ENCODE measurements at places on chromosomes 6 and 20.

- no peak for DNase-seq
These were observed 396.9 kb downstream of the ZFAND3 start for GRCh38 chr6:38216451-38216850.

- peak; percentile 68 for DNase-seq
These were observed 165.8 kb upstream of the CITED2 start for GRCh38 chr6:139540276-139540675.

DNA sequence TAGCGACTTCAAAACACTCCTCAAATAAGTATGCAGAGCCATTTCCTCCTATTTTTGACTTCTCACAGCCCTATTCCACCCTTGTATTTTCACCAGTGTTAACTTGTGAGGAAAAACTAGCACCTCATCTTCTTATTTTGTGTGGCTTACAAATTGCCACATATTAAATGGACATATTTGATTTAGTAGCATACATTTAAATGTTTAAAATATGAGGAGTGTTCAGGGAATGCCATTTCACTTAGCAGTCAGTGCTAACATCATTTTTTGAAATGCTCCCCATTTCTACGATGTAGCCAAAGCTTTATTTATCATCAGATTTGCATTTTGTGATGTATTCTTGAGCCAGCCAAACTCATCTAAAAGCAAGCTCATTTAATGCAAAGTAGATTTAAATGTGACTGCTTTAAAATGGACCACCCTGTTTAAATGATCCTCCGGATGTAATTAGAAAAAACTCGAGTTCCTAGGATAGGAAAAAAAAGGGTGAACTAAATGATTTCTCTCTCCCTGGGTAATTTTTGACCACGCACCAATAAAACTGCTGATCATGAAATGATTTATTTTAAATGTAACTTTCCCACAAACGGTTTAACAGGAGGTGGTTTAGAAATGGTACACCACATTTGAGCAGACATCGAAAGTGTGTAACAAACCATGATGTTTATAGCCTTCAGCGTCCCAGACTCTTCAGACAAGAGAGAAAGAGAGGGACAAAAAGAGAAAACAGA, 172.6 kb downstream of the CD83 start:
- DNase-seq = no peak

- no peak for DNase-seq
These were observed 3.5 kb downstream of the GNMT start for GRCh38 chr6:42963855-42964605.

GRCh38 chr6:129638055-129638684, 71.8 kb downstream of the ARHGAP18 start:
- DNase-seq = no peak

DNA sequence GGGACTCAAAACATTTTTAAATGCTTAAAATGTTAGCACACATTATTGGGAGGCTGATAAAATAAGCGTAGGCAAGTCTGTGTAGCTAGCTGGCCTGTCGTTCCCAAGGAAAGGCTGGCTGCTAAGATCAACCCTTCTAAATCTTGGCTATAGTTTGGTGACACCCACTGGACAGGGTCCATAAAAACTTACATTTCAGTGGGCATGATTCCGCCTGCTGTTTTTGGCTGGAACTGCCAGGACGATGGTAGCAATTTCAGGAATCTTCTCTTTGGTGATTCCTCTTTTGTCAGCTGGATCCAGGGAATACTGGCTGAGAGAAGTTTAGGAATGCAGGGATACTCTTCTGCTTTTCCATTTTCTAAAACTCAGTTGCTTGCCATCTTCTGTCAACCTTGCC, 162.2 kb downstream of the NKAIN2 start:
- no peak for DNase-seq

DNA sequence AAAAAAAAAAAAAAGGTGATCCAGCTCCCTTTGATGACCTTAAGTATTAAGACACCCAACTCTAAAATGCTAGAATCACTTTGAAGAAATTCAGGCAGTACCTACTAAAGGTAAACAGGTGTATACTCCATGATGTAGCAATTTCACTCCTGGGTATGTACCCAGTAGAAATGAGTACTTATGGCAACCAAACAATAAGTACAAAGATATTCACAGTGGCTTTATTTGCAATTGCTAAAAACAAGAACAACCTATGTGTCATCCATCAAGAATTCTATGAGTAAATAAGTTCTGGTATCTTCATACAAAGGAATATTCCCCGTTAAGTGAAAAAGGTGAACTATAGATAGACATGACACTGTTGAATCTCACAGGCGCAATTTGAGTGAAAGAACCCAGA, 29.4 kb downstream of the MDGA1 start:
- DNase-seq = no peak

DNA sequence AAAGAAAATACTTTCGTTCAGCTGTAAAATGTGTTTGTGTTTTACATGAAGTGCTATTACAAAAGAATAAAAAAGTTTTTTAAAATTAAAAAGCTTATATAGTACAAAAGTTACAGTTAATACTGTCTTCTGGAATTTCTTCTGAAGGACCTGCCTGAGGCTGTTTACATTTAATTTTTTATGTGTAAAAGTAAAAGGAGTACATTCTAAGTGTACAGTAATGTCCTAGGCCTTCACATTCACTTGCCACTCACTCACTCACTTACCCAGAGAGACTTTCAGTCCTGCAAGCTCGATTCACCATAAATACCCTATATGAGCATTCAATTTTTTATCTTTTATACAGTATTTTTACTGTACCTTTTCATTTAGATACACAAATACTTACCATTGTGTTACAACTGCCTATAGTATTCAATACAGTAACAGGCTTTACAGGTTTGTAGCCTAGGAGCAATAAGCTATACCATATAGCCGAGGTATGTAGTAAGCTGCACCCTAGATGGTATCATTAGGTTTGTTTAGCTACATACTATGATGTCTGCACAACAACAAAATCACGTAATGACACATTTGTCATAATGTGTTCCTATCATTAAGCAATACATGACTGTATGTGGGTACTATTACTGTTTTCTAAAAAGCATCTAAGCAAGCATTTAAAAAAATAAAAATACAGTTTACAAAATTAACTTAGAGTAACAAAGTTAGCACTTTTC, 33.0 kb downstream of the RNF146 start:
- no peak for DNase-seq

GRCh38 chr20:38242848-38243708, 17.5 kb downstream of the KIAA1755 start:
- DNase-seq = no peak

- no peak for DNase-seq
These were observed 61.5 kb upstream of the UNC93A start for GRCh38 chr6:167229586-167229985.

DNA sequence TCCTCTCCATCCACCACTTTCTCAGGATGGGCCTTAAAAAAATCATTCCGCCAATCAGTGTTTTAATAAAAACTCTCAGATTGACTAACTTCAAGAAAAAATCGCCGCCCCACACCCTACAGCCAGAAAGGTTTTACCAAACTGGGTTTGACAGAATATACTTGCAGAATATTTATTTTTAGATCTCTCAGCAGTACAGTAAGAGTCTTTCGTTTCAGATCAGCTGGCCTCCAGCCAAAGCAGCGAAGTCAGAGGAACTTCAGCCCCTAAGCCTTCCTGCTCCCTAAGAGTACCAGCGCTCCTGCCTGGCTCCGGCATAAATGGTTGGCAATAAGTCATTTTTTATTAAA, 24.7 kb downstream of the TBC1D7 start:
- DNase-seq = no peak

DNA sequence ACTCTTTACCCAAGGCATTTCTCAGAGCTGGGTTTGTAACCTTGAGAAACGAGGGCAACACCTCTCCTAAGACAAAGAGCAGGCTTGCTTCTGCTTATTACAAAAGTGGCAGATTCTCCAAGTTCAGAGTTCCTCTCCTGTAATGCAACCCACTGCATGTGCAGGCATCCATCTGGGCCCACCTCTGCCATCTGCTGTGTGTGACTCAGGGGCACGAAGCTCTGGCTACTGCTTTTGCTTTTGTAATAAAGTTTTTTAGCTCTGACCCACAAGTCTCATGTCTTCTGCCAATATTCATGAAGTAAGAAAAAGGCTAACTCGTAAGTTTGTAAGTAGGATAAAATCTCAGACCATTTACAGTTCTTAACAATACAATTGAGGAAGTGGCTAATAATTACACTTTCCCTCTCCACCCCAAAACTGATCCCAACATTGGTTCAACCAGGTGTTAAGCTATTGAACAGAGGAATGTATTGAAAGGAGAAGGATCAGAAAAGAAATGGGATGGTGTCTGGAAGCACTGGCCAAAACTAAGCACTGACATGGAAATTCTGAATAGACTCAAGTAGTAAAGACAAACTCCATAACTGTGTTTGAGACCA, 51.7 kb upstream of the SMLR1 start:
- DNase-seq = no peak

DNA sequence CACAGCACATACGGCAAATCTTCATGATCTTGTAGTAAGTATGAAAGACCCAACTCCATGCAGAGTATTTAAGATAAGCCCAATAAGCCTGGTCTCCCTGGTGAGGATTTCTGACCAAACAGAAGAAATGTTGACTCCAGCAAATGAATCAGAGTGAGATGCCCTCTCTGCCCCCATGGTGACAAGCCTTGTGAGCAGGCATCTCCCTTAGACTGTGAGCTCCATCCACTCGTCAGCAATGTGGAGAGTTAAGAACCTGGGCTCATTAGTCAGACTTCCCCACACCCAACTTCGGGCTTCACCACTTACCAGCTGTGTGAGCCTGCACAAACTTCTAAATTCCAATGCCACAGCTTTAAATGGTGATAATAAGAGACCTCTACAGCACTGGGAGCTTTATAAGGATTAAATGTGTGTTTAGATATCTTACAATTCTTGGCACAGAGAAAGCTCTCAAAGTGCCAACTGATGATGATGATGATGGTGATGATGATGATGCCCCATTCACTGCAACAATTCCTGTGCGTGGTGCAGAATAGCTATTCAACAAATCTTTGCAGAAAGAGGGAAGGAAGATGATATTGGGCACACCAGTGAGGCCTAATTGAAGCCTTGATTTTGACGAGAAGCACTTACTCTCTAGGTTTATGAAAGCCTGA, 253.4 kb upstream of the TAB2 start:
- no peak for DNase-seq

GRCh38 chr6:41269166-41269565, 17.3 kb downstream of the TREM1 start:
- no peak for DNase-seq

- DNase-seq = peak; percentile 83
These were observed 138.9 kb downstream of the TMEM242 start for GRCh38 chr6:157184202-157185015.

DNA sequence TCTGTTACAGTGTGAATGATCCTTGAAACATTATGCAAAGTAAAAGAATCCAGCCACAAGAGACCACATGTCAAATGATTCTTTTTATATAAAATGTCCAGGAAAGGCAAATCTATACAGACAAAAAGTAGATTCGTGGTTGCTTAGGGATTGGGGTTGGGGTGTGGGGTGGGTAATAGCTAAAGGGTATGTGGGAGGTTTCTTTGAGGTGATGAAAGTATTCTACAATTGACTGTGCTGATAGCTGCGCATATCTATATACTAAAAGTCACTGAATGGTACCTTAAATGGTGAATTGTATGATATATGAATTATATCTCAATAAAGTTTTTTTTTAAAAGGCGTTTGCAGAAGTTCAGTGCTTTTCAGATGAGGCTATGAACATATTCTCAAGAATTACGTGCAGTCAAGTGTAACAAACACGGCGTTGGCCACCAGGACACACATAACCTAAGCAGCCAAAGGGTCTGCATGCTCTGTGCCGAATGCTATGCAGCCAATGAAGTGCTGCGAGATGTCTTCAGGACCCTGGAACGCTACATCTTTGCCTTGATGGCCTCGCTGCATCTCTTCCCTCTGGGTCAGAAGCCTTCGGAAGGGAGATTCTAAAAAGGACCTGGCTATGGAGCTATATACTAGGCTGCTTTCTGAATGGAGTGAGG, 96.9 kb downstream of the SCML4 start:
- DNase-seq = no peak

- no peak for DNase-seq
These were observed 364.9 kb downstream of the GRIK2 start for GRCh38 chr6:101758368-101758767.

DNA sequence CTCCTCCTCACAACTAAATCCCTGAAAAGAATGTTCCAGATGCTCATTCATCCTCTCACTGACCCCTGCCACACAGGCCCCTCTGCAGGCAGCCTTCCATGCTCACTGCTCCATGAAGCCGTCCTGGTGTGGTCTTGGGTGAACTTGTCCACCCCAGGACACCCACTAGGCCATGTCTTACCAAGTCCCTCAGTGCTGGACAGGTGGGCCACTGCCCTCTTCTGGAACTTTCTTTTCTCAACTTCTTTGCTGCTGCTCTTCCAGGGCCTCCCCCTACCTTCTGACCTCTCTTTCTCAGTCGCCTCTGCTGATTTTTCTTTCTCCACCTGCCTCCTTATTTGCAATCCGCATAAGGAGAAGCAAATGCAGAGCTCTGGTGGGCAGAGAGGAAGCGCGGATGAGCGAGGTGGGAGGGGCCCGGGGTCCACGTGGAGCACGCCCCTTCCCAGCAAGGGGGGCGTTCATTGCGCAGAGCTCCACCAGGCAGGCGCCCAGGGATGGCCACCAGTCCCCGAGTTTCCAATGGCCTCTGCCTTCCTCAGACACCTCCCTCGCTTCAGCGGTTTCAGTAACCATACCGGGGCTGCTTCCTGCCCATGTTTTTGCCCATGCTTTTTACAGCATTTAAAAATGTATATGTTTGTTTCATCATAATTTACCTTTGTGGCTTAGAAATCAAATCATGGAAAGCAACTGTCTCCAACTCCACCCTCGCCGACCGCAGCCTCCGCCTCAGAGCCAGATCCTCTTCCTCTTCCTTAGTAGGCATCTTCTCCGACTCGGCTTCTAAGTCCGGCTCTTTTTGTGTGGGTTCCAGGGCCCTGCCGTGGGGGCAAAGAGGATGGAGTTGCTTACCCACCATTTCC, 129.6 kb downstream of the ZDHHC14 start:
- no peak for DNase-seq

DNA sequence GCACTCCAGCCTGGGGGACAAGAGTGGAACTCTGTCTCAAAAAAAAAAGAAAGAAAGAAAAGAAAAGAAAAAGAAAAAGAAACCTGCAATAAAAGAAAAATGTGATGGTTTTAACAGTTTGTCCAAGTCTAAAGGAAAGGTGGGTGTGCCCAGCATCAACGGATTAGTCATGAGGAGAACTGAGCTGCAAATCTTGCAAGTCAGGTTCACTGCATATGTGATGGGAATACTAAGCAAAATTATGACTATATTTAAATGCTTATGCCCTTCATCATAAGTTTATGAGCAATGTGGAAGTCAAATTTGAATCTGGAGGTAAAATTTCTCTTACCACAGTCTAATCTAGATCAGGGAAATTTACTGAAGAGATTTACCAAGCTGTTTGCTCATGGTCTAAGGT, 13.1 kb upstream of the CDK19 start:
- DNase-seq = no peak

- peak; percentile 87 for DNase-seq
These were observed 13.2 kb downstream of the SS18L1 start for GRCh38 chr20:62156592-62157386.

All from activated CD8-positive, alpha-beta memory T cell treated with anti-CD3 and anti-CD28 coated beads for 24 hours (primary cell).